ENCODE measurements at places on chromosomes 12 and 14. TPM values are rescaled to one million over a fixed set of nuclear protein-coding genes. Genes with fewer than 3 reads are reported as not detected.

DNA sequence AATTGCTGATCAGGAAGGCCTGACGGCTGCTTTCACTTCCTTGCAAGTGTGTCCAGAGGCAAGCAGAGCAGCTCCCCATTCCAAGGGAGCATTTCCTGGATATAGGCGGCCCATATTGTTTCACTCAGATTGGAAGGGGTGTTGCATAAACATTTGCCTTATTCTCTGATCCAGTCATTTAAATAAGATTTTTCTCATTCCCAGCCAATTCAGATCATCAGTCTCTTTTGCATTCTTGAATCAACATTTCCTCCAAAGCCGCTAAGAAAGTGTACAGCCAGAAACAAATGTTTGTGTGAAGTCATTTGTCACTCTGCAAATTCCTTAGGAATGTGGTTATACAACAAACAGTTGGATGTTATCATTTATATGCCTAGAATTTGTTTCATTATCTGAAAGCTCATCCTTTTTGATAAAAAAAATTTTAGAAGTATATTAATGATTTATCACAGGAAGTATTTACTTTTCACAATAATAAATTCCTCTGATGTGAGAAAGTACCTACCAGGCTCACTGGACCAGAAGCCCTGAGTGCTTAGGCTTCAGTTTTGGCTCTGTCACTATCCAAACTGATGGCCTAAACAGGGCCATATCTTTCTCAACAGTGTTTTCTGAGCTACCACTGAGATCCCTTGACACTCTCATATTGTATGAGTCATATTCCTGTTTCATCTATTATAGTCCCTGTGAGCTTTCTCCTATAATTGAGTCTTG is 379.6 kb downstream of the CCDC91 start:
- DNase-seq: no peak

- DNase-seq: no peak
These were observed 8.8 kb upstream of the ADGRD1 start for GRCh38 chr12:130944878-130945277.

DNA sequence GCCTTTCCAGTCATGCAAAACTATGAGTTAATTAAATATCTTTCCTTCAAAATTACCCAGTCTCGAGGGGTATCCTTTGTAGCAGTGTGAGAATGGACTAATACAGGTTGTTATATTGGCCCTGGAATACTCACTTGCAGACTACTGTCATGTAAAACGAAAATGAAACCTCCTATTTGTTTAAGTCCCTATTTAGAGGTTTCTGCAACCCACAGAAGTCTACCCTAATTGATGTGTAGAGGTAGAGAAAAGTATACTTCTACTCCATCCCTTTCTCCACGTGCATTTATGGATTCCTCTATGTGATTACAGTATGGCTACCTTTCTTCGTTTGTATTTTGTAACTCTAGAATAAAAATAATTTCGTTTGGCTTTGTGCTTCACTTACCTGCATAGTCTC is 371.1 kb downstream of the FSCB start:
- DNase-seq: no peak

GRCh38 chr12:76242813-76243550 is 105.2 kb downstream of the BBS10 start:
- no peak for DNase-seq

Gene STON2
- total RNA-seq: 41.3 TPM

- no peak for DNase-seq
These were observed 59.2 kb downstream of the ERC1 start for GRCh38 chr12:1050059-1050707.

DNA sequence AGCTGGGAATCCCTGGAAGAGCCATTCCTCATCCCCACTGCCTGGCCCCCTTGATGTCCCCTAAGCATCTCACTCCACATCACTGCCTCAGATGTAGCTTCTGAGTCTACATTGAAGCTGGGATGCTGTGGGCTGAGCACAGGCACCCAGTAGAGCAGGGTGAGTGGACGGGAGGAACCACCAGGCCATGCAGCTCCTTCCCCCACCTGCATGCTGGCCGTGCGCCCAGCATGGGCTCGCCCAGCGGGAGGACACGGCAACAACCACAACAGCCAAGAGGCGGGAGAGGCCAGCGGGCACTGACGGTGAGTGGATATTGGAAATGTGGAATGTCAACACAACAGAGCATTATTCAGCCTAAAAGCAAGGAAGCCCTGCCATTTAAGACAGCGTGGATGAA is 310.9 kb downstream of the ADGRD1 start:
- DNase-seq: peak; percentile 15

Gene KRT8
- 1,446 TPM for total RNA-seq

Data from mucosa of gallbladder (tissue), 1 donor.